ENCODE measurements at places on chromosomes 7 and 10.

DNA sequence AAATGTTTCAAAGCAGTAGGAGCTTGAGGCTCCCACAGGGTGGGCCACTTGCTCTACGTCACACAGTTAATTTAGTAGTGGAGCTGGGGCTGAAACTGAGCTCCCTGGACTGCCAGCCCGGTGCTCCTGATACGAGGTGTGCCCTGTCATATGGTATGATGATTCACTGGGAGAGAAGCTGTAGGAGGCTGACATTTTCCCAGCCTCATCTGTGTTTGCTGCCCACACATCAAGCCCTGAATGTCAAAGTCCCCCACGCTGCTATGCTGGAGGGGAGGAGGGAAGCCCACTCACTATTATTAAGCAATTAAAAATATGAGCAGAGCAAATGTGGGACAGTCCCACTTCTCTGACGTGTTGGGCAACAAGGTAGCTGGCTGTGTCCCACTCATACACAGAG, 81.2 kb upstream of the SORCS3 start:
- DNase-seq = no peak

GRCh38 chr7:158582089-158582456, 5.5 kb downstream of the PTPRN2 start:
- no peak for DNase-seq

DNA sequence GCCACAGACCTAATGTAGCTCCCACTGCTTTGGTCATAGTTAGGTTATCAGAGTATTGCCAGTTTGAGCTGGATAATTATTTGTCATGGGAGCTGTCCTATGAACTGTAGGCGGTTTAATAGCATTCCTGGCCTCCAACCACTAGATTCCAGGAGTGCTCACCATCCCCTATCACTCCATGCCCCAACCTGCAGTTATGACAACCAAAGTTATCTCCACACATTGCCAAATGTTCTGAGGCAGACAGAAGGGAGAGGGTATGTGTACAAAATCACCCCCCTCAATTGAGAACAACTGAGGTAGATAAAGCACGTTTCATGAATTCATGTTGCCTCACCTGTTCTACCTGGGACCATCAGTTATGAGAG, 119.0 kb upstream of the CACUL1 start:
- no peak for DNase-seq

GRCh38 chr7:85178531-85179298, 8.1 kb downstream of the SEMA3D start:
- no peak for DNase-seq

DNA sequence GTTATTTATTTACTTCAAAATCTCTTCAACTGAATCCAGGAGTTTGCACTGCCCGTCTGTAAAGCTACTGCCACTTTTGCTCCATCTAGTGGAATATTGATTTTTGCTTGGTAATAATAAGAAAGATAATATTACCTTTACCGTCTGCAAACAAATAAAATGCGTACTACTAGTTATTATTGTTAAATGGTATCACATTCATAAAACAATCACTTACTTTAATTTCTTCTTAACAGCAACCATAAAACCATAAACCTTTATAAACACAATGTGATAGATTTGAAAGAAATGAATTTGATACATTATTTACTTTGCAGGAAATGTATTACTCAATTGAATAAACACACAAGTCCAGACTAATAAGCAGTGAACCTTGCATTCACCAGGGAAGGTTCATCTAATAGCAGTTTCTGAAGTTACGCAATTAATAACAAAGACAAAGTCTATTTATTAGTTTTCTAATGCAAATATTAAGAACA, 6.4 kb downstream of the AGMO start:
- DNase-seq = no peak

- no peak for DNase-seq
Observed at GRCh38 chr7:99843808-99844207, 16.0 kb downstream of the CYP3A43 start.

- DNase-seq = no peak
Observed at GRCh38 chr7:18895456-18895855, 222.0 kb downstream of the TWIST1 start.

- DNase-seq = no peak
Observed at GRCh38 chr10:57218382-57218781, 857.3 kb upstream of the ZWINT start.

DNA sequence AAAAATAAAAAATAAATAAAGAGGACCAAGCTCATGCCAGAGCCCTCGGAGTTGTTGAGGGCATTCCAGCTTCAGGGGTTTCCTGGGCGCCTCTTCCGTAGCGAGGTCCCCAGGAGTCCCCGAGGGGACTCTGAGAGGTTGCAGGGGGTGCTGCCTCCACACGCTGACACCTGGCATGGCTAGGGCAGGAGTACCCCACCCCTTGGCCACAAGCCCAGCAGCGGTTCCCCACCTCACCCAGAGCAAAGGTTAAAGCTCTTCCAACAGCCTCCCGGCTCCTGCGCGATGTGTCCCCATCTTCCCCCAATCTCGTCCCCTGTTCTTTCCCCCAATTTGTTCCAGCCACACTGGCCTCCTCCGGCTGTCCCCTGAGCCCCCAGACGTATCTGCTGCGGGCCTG, 4.5 kb downstream of the AMZ1 start:
- no peak for DNase-seq

GRCh38 chr10:5524641-5525560, at the start of gene CALML3:
Gene CALML3, plus strand, starts transcription at chr10:5524961. Its CDS starts 125 bp downstream, at chr10:5525086.
- DNase-seq = peak; percentile 36

- no peak for DNase-seq
Observed at GRCh38 chr7:40468891-40469864, 334.4 kb downstream of the SUGCT start.

DNA sequence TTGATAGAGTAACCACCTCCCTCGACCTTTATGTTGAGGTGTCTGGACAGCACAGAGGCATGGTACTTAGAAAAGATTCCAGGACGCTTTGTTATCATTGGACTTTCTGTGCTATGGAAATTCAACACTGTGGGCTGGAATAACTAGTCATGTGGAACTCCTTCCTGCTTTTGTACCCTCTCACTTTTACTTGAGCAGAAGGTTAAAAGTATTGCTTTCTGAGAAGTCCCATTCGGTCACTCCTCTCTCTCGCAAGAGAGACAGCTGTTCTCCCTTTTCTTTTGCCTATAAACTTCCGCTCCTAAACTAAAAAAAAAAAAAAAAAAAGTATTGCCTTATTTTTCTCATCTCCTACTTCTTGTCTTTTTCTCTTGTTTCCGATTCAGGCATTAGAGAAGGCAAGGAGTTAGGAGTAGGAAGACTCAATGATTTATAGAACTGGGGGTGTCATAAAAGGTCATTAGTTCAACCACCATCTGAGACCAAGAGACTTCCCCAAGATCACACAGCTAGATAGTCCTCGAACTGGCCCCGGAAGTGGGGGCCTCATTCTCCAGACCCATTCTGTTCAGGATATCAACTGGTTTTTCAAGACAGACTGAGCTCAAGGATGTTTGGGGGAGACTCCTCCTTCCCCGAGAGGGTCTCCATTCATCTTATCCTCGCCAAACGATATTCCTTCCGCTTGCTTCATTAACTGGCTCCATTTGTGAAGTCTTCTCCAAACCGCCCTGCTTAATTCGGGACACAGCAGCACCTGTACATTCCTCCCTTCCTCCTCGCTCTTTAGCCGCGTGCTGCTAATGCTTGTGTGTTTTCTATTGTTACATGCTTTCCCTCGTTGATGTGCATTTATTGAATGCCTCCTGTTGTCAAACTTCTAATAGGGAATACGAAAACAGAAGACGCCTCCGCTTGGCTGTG, 995 bp upstream of the INPP5F start:
- peak; percentile 52 for DNase-seq

DNA sequence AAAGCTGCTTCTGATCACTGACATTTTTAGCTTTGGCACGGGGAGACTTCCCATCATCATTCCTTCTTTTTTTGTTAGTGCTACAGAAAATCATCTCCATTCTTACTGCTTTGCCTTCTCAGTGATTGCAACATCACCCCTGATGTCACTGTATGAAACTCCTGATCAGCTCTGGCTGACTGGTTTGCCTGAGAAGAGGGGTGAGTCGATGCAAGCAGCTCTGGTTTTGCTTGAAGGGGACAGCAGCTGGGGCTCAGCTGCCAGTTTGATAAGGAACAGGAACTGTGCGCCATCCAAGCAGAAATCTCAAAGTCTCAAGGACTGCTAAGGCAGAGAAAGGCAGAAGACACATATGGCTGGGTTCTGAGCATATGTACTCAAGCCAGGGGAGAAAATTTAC, 808.5 kb upstream of the CELF2 start:
- DNase-seq = no peak

DNA sequence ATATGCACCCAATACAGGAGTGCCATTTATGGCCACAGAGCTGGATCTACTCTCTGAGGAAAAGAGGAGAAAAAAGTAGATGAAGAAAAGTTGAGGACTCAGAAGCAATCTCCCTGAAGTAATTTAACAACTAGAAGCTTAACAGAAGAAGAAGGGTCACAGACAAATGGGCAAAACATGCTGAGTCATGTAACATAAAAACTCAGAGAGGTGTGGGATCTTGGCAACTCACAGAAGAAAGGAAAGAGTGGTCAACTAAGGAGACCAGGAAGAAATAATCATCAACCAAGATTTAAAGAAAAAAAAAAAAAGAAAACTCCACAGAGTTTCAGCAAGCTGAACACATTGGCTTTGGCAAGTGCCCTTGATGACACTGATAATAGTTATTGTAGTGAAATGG, 51.8 kb upstream of the BET1 start:
- DNase-seq = no peak

DNA sequence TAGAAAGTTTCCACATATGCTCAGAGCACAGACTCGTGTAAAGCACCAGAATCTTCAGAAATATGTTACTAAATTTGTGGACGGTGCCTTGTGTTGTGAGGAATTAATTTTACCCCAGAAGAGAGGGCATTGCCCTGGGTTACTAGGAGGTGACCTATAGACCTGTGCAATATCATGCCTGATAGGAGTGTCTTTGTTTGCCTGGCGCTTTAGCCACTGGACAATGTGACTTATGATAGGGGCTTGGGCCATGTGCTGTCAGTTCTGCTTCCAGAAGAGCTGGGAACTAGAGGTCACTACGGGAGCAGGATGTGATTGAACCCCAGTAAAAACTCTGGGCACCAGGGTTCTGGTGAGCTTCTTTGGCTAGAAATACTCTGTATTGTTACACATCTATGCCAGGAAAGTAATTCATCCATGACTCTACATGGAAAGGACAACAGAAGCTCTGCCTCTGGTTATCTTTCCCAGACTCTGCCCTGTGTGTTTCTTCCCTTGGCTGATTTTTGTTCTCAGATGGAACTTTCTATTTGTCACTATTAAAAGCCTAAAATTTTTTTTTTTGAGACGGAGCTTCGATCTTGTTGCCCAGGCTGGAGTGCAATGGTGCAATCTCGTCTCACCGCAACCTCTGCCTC, 75.5 kb downstream of the SIRT1 start:
- no peak for DNase-seq

GRCh38 chr10:116124777-116125176, 148.2 kb downstream of the GFRA1 start:
- DNase-seq = no peak

GRCh38 chr10:5370493-5371352, 6.0 kb downstream of the UCN3 start:
- DNase-seq = no peak

DNA sequence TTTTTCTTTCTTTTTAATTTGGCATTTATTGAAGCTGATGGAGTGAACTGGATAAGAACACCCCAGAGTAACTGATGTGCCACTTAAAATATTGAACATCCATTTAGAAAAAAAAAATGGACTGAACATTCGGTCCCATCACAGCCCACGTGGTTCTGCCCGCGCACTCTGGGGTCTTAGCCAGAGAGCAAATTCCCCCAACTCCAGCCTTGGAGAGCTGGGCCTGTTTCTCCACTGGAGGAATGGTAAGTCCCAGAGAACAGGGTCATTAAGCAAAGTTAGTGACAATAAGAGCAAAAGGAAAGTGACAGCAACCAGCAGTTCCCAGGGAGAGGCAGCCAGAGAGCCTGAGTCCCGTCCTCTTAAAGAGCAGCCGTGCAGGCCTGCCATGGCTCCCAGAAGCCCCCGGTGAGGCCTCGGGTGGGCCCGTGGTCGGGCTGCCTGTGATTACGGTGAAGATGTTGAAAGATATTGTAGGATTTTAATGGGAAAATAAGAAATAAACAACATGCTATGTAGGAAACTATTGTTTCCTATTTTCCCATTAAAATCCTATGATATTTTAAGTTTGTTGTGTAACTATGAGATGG, 487.9 kb upstream of the MKI67 start:
- no peak for DNase-seq

DNA sequence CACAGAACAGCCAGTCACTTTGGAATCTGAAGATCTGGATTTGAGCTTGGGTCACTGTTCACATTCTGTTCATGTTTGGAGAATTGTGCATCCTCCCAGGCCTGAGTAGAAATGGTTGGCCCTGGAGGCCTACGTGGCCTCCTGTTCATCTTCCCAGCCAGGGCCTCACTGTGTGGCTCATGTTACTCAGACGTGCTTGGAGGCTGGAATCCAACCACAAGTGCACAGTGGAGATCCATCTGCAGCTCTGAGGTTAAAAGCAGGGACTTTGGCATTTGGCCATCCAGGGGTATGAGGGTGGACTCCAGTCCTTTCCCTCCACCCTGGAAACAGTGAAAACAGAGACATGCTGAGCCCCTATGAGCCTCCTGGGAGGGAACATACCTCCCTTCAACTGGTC, 709.0 kb upstream of the IGFBP3 start:
- DNase-seq = no peak

DNA sequence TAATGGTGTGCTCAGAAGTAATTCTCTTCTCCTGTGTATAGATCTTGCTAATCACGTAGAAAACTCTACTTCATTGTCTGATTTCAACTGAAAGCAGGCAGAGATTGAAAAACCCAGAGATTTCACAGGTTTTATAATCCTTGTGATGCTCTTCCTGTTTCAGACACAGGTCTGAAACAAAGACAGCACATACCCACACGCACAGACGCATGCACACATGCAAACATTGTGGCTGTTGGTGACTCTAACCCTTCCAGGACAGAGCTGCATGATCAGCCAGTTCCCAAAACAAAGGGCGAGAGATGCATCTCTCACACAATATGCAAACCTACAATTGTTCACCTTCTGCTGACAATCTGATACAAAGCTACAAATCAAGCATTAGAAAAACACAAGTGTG, 11.1 kb upstream of the TFEC start:
- DNase-seq = no peak

GRCh38 chr7:30214651-30215137, 69.7 kb upstream of the ZNRF2 start:
- DNase-seq = no peak

GRCh38 chr7:47661051-47661714, 79.3 kb upstream of the TNS3 start:
- DNase-seq = no peak

GRCh38 chr10:93437946-93438612, 44.1 kb downstream of the MYOF start:
- no peak for DNase-seq

GRCh38 chr7:5567790-5568189, 144.2 kb upstream of the TNRC18 start:
- DNase-seq = no peak

Measured in right forelimb (tissue), 1 donor.